ENCODE measurements at places on chromosomes 7 and 10.

DNA sequence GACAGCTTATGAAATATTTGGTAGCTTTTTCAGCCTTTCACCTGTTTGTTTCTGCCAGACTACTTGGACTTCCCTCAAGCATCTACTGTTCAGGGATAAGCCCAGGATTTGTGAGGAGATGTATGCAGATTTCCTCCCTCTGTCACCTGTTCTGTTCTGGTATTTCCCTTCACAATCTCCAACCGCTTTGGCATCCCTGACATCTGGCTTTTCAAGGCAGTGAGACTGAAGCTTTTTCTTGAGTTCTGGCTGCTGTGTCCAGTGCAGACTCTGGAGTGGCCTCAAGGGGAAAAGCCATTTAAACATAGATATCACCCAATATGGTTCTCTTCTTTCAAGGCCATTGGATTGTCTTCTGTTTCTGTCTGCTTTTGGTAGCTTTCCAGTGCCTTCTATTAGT lies 369.7 kb downstream of the LRMDA start:
- no peak for DNase-seq

DNA sequence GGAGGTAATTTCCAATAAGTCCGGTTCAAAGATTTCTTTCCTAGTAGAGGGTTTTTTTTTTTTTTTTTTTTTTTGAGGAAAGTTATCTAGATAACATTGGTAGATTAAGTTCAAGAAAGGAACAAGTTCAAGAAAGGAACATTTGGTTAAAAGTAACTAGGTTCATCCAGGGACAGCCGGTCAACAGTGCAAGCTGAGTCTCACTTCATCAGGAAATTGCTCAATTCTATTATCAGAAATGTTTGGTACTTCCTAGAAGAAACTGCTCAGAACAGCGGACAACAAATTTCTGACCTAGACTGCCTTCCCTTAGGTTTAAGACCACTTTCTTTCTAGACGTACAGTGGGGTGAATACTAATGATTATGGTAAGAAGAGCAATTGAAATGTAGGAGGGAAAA lies 3.7 kb upstream of the IL2RA start:
- no peak for DNase-seq

GRCh38 chr7:129702316-129702715 lies 90.8 kb downstream of the NRF1 start:
- DNase-seq: no peak

DNA sequence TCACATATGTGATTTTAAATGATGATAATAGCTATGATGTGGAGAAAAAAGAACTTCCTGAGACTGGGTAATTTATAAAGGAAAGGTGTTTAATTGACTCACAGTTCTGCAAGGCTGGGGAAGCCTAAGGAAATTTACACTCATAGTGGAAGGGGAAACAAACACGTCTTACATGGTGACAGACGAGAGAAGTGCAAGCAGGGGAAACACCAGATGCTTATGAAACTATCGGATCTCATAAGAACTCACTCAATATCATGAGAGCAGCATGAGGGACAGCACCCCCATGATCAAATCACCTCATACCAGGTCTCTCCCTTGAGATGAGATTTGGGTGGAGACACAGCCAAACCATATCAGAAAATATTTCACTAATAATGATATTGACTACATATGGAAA lies 4.1 kb upstream of the LIPN start:
- no peak for DNase-seq

GRCh38 chr7:24842449-24843241 lies 85.4 kb upstream of the GSDME start:
- DNase-seq: no peak

DNA sequence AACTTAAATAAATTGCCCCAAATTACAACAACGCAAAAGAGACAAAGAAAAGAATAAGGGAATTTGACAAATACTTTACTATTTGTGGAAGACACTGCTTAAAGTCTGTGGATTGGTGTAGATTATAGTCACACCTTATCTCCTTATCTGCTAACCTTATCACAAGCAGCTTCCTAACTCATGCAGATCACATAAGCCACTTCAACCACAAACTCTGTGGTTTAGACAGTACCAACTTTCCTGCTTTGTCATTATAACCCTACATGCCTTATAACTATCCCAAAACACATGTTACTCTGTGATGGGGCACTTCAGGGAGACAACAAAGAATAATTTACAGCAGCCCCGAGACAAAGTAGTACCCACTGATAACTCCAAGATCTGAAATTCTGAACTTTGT lies 41.5 kb upstream of the PPP3CB start:
- no peak for DNase-seq

DNA sequence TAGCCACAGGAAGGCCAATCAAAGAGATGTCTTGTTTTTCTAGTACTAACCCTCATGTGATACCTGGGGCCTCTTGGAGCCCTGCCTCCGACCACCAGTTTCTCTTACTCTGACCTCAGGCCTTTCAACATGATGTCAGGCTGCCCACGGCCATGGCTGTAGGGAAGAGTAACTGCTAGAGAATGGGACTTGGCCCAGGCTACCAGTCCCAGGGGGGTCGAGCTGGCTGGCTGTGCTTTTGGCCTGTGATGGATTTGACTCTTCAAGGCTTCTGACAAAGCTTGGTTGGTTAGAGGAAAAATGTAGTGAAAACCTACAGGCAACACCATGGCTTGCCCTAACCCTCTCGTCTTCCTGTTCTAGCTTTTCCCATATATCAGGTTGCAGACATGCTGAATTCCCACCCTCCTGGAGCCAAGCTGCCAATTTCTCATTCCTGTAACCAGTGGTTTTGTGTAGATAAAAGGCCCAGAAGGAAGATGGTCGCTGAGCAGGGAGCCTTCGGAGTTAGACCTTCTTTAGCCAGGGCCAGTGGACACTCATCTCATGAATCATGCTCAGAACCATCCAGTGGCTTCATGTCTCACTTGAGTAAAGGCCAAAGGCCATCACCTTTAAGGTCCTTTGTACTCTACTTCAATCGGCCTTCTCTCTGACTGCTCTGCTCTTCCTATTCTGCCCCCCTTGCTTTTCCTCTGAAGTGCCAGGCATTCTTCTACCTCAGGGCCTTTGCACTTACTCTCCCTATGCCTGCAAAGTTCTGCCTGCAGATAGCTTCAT lies 19.7 kb downstream of the SUFU start:
- DNase-seq: no peak

GRCh38 chr10:32980558-32981468 lies 22.8 kb upstream of the ITGB1 start:
- DNase-seq: peak; percentile 92

DNA sequence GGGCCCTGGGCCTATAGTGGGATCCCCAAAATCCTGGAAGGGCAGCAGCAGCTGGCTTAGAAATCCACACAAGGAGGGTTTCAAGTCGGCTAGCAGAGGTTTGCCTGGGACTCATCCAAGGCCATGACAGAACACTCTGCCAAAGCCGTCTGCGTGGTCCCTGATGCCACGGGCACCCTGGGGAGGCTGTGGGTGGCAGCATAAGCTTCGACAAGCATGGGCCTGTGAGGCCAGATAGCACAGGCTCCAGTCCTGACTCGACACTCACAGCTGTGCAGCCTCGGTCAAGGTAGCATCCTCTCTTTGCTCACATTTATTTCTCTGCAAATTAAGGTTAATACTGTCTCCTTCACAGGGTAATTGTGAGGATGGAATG lies 138.3 kb downstream of the JCAD start:
- no peak for DNase-seq

DNA sequence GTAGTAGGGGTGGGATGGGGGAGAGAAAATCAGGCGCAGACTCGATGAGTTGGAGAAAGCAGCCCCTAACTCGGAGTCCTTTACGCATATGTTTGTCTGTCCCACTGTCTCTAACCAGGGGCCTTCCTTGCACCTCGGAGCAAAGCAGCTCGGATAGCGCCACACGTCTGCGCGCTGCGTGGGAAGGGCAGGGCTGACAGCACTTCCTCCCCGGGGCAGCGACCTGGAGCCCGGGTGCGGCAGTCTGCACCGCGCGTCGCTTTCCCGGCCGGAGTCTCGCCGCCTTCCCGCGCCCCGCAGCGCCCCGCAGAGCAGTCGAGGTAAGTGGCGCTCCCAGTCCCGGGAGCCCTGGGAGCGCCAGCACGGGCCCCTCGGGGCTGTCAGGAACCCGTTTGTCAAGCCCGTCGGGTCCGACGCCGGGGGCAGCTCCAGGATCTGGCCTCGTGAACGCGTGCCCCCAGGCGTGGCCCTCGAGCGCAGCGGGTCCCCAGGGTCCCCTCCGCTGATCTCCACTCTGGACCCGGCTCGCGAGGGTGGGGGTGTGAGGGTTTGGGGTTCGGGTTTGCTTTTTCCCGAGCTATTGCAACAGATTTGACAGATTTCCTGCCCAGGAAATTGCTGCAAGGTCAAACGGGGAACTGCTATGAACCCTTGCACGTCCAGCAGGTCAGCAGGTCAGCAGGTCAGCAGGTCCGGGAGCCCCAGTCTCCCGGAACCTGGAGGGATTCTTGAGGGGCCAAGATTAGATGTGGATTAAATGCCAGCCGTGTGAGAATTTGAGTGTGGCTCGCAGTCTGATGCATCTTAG lies 597 bp downstream of the APBB1IP start:
- no peak for DNase-seq

DNA sequence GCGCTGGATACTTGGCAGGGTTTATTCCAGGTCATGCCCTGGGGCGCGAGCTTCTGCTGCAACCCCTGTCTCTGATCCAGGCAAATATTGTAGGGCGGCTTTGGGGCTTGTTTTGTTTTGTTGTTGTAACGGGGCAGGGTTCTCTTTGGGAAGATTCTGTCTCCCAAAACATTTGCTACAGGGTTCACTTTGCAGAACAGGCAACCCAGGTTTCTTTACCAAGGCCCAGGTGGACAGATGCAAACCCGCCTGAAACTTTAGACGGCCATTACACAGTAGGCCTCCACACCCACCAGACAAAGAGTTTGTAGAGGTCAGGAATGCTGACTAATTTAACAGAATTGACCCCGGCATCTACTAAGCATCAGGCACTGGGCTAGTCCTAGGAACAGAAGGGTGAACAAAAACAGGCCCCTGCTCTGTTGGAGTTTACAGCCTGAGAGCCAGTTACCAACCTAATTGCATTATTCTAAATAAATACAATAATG lies 567 bp upstream of the CDCA7L start:
- no peak for DNase-seq

GRCh38 chr10:86260564-86260963 lies 106.0 kb downstream of the GRID1 start:
- no peak for DNase-seq

DNA sequence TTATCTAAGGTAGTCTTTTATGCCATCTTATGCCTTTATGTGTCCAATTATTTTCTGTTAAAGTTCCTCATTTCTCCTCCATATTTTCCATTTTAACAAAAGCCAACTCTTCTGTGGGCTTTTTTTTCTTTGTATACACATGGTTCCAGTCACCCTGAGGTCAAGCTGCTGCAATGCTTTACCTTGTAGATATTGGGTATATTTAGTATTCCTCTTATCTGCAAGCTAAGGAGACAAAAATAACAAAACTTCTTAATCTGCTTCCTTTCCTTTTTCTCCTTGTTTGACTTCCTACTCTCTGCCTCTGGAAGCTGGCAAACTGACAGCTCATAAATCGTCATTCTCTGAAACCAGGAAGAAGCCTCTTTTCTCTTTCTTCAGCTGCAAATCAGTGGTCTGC lies 885.0 kb upstream of the LRRN3 start:
- no peak for DNase-seq

DNA sequence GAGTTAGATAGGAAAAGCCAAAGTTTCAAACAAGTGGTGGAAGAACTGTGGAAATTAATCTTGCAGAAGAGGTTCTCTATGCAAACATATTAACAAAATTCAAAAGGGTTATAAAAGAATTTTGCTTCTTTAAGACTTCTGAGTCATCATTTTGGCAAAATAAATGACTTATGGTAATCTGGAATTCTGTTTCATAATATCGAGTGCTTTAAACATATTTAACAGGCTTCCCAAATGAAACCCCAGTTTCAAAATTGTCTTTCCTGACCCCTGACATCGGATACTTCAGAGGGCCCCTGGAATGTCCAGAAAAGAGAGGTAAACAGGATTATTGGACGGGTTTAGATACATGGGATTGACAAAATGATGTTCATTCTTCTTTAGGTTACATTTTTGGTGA lies 444.6 kb downstream of the HTR7 start:
- no peak for DNase-seq

DNA sequence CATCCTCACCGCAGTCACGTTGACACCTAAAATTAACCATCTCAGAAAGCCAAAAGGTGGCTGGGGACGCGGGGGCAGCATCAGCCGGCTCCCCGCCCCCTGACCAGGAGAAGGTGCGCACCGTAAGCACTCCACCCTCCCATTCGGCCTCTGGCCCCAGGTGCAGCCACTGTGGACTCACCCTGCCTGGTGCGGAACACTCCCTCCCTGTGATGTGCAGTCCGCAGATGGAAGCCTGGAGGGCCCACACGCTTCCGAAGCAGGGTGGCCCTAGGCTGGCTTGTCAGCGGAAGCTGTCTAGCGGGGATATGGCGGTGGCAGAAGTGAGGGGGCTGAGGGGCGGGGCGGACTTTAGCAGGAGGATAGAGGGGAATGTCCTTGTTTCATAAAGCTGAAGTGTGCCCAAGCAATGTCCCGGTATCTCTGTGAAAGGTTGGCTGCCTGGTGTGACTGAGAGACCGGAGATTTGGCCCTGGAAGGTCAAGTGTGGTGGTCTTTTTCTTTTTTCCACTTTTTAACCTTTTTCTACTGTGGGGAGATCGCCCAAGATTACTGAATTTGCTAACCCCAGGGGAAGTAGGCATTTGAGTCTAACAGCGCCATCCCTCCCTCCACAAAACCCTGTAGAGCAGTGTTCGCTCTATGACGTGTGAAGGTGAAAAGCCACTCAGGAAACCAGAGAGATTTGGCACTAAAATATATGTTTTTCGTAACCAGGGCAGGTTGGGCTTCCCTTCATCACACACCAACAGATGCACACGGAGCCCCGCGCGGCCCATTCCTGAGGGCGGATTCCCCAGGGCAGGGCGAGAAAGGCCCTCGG lies 74.7 kb downstream of the CXCL12 start:
- DNase-seq: no peak

DNA sequence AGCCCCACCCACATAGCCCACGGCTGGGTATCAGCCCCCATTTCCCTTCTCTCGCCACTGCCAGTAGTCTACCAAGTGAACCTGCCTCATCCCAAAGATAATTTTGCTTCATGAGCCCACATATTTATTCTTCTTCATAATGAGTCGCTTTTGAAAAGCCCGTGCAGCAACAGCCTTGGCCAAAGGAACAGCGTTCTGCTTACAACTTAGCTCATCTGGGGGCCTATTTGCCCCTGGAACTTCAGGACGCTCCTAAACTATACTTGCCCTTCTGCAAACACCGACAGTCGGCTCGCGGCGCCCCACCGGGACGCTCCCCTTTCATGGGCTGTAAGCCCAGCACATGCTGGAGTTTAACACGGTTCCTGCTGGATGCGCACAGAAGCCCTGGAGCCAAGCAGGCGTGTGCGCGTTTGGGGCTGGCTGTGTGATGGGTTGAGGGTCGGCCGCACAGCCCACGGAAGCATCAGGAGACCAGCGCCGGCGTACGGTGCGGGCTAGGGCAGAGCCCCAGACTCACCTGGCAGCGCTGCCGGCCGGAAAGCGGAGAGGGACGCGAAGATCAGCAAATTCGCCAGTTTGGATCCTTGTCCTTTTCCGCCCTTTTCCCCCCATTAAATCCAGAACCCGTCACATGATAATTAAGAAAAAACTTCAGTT lies 370 bp downstream of the TMEM60 start:
- DNase-seq: no peak

GRCh38 chr10:125551247-125551646 lies 131.7 kb downstream of the TEX36 start:
- no peak for DNase-seq

GRCh38 chr10:48872234-48872633 lies 67.4 kb downstream of the LRRC18 start:
- no peak for DNase-seq

- DNase-seq: no peak
These were observed 33.3 kb upstream of the XPNPEP1 start for GRCh38 chr10:109956454-109957091.
